ENCODE measurements at places on chromosomes 4 and X.

GRCh38 chr4:84529169-84529751 is 30.2 kb upstream of the NKX6-1 start:
- no peak for DNase-seq

DNA sequence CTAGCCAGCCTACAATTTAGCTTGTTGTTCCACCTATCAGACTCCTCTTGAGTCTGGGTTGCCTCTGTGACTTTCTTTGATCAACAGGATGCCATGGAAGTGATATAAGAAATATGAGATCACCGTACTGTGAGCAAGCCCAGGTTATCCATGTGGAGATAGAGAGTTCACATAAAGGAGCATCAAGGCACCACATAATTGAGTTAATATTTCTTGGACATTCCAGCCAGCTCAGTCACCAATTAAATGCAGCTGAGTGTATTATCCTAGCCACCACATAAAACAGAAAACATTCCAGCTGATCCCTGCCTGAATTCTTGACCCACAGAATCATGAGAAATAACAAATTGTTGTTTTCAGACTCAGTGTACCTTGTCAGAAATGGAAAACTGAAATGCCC is 253.6 kb downstream of the PPP1R2C start:
- DNase-seq = no peak

GRCh38 chrX:9955506-9955905 is 11.7 kb upstream of the CLDN34 start:
- DNase-seq = no peak

DNA sequence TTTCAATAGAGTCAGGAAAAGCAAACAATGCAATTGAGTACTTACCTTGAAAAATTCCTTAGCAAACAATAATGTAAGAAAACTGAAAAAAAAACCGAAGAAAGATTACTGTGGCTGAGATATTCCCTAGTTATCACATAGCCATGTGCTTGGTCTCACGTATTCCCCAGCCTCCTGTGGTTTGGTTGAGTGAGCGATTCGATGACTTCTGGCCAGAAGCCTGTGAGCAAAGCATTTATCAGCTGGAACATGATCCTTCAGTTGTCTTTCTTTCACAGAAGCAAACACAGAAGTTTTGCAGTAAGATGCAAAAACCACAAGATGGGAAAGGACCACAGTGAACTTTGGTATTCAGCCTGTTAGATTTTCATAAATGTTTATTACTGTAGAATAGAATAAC is 1754.3 kb upstream of the AGA start:
- no peak for DNase-seq

DNA sequence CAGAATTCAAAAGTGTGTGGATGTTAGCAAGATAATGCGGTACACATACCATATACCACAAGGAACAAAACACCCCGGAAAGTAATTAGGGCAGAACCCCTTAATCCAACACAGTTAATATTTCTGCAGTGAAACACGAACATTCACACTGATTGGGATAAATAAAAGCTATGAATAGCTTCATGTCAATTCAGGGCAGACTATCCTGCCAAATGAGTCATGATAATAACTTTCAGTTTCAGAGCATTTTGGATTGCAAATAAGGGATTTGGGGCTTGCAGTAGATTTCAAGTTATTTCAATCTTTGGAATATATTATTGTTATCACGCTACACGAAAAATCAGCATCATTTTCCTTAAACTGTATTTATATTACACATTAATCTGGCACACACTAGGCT is 24.3 kb downstream of the IRF2 start:
- DNase-seq = no peak

DNA sequence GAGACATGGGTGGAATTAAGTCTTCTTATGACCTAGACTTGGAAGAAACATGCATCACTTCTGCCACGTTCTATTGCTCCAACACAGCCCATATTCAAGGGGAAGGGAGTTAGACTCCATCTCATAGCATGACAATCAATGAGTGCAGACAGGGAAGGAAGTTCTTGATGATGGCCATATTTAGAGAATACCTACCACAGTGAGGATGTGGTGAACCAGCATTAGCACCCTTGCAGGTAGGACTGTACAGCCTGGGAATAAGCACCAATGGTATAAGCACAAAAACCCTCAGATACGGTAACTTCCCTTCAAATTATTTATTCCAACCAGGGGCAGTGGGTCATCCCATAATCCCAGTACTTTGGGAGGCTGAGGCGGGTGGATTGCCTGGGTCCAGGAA is 29.8 kb downstream of the PAGE2 start:
- DNase-seq = no peak

- DNase-seq = no peak
These were observed 2054.9 kb downstream of the PCDH7 start for GRCh38 chr4:32775049-32775448.

GRCh38 chr4:11402192-11402591 is 26.5 kb downstream of the HS3ST1 start:
- DNase-seq = no peak

- DNase-seq = no peak
These were observed 315.5 kb downstream of the BCOR start for GRCh38 chrX:39782276-39782675.

DNA sequence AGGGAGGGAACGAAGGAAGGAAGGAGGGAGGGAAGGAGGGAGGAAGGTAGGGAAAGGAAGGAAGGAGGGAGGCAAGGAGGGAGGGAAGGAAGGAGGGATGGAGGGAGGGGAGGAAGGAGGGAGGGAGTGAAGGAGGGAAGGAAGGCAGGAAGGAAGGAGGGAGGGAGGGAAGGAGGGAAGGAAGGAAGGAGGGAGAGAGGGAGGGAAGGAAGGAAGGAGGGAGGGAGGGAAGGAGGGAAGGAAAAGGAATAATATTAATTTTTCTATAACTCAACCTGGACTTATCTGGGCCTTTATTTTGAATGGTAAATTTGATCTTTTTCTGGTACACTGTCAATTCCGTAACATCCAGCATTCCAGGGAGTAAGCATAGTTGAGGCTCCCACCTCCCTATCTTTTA is 244.2 kb downstream of the SPRY1 start:
- DNase-seq = no peak

- DNase-seq = peak; percentile 48
These were observed 33.9 kb downstream of the CPLX1 start for GRCh38 chr4:791898-792625.

GRCh38 chrX:10480861-10481260 is 139.5 kb downstream of the MID1 start:
- no peak for DNase-seq

- DNase-seq = no peak
These were observed 109.8 kb upstream of the ATP6AP2 start for GRCh38 chrX:40470830-40471429.

- DNase-seq = no peak
These were observed 1.3 kb downstream of the STOX2 start for GRCh38 chr4:183906489-183906738.

DNA sequence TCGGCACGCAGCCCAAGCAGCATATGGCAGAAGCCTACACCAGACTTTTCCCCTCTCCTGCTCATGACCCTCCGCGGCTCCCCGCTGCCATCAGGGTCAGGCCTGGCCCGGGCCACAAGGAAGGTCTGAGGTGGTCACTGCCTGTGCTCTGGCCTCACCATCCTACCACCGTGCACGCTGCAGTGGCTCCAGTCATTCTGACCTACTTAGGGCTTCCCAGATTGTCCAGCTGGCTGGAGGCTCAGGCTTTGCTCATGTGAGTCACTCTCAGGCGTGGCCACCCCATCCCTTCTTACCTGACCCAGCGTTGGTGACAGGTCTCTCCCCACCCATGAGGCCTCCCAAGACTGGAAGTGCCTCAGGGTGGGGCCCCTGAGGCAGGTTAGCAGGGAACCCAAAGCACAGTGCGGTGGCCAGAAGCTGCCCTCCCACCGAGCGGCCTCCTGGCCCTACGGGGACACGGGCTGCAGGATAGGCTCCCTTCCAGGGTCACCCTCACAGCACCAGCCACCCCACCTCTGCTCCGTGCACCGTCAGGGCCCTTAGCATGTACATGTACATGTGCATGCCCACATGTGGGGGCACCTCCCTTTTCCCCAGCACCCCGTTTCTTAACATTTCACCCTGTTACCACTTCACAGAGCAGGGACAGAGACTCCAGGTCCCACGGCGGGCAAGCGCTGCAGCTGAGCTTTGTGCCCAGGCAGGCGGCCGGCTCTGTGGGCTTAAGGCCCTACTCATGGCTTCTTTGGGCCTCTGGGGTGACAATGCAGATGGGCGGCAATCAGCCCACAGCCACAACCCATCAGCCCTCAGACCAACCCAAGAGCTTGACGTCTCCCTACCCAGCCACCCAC is 2.2 kb downstream of the TREX2 start:
- no peak for DNase-seq

- no peak for DNase-seq
These were observed 245.0 kb upstream of the HTR2C start for GRCh38 chrX:114338870-114339269.

DNA sequence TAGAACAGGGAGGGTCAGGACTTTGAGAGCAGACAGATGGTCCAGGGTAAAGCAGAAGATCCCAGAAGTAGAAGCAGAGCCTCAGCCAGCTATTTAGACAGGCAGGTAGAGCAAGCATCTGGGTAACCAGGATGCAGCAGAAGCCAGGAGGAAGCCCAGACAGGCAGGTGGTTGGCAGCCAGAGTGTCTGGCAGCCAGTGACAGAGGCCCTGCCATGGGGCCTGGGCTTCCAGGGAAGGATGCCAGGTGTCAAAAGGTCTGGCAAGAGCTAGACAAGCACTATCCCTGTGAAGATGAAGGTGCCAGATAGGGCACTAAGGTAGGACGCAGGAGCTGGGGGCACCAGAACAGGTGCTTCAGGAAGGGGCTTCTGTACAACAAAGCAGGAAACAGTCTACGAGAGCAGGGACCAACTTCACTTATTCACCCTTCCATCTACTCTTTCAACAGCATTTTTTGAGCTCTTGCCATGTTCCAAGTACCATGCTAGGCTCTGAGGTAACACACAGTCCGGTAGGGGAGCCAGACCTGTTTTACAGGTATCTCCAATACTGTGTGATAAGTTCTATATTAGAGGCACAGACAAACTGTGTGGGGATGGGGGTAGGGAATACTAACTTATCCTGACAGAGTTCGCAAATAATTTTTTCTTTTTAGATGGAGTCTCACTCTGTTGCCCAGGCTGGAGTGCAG is 38.1 kb upstream of the GJB1 start:
- no peak for DNase-seq

DNA sequence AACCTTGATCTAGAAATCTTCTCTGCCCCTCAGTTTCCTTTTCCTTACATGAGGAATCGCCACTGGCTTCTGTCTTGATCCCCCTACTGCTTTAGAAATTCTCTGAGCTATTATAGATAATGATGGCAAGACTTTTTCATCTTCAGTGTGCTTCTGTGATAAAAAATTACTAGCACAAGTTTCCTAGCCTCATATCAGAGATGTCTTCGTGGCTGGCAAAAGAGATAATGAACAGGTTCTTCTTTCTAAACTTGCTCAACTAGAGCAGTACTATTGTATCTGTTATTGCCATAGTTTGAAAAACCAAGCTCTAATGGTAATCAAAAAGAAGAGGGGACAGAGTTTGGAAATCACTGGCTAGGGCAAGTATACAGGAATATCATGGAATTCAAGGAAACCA is 4.1 kb upstream of the PDGFC start:
- no peak for DNase-seq

- DNase-seq = no peak
These were observed 1.6 kb downstream of the EGF start for GRCh38 chr4:109914322-109914721.

DNA sequence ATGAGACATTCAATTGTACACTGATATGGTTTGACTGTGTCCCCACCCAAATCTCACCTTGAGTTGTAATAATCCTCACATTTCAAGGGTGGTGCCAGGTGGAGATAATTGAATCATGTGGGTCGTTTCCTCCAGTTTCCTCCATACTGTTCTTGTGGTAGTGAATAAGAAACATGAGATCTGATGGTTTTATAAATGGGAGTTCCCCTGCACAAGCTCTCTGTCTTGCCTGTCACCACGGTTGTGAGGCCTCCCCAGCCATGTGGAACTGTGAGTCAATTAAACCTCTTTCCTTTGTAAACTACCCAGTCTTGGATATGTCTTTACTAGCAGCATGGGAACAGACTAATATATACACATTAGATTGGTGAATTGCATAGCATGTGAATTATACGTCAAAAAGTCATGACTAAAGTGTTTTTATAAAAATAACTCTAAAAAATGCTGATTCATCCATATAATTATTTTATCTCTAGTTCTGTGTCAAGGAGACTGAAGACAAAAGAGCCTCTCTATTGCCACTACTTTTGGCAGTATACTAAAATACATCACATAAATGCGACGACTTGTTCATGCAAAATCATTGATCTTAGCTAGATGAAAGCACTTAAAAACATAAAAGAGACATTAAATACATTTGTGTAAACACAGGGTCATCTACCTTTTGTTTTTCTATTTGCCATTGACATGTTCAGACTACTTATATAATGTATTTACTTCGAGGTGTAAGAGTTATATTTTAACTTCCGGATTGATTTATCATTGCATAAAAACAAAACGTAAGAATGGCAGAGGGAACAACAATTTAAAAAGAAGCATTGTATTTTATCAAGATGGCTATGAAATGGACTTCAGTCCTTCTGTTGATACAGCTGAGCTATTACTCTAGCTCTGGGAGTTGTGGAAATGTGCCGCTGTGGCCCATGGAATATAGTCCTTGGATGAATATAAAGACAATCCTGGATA is 50.1 kb downstream of the YTHDC1 start:
- DNase-seq = no peak

DNA sequence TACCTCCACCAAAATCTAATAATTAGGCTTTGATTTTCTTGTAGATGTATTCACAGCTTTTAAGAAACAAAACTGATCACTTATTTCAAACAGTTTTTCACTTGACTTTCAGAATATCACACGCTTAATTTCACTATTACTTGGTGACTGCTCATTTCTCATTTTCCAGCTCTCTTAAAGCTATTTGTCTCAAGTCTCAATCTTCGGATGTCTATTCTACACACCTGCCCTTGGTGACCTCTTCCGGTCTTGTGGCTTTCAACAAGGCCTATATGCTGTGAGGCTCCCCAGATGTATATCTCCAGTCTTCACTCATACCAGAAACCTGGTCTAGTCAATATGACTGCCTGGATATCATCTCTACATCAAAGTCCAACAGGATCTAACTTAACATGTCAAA is 34.9 kb upstream of the ANXA10 start:
- DNase-seq = no peak

DNA sequence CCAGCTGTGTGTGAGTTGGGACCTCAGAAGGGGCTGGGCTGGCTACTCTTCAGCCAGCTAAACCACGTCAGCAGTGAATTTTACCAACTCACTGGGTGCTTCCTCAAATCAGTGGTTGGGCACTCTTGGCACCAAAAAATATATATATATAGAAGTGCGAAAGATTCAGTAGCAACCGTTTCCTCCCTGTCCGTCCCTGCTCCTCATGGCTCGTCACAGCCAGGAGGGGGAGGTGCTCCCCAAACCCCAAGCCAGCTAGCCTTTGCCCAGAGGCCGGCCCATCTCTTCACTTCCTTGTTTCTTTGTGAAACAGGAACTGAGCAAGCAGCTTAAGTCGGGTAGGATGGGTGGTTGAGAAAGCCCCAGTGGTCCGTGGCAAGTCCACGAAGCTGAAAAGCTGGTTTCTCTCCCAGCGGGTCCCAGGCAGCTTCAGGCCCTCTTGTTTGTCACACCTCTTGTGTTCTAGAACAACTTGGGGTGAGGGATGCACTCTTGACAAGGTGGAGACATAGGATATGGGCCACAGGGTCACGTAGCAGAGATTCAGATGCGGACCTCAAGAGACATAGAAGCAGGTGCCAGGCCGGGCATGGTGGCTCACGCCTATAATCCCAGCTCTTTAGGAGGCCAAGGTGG is 6.8 kb upstream of the SASH3 start:
- DNase-seq = no peak

- DNase-seq = no peak
These were observed 337.1 kb upstream of the CTSO start for GRCh38 chr4:156290811-156291210.

Data from stimulated activated CD4-positive, alpha-beta T cell treated with anti-CD3 and anti-CD28 coated beads, TNF-alpha, amount 100 ng/mL, for 24 hours (primary cell).